ENCODE measurements at places on chromosomes 5 and 9.
A peak's percentile ranks its signal among the peaks of the same experiment; 100 is the strongest.

GRCh38 chr5:43523662-43524072 is 8.7 kb upstream of the C5orf34 start:
- no peak for DNase-seq

GRCh38 chr9:72278959-72279358 is 86.0 kb downstream of the ZFAND5 start:
- no peak for DNase-seq

- no peak for DNase-seq
Observed at GRCh38 chr5:154342211-154342610, 103.6 kb upstream of the SAP30L start.

DNA sequence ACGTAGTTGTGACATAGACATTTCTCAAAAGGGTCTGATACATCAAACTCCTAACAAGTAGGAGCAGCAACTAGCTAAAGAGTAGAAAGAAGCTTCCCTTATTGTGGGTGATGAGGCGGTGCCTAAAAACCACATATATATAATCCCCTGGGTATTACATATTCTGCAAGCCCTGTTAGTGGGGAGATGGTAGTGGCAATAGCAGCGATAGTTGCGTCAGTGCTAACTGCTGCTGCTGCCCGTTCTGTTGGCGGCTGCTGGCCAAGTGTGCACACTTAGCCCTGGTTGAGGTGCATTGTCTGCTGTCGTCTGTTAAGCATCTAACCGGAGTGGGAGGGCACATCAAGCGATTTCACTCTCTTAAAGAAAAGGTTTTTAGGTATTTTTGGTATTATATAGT is 35.8 kb downstream of the VLDLR start:
- DNase-seq, result no peak

GRCh38 chr5:17118631-17119030 is 98.8 kb upstream of the BASP1 start:
- no peak for DNase-seq

- no peak for DNase-seq
Observed at GRCh38 chr5:149333711-149334443, 11.4 kb upstream of the GRPEL2 start.

- DNase-seq, result peak; percentile 5
Observed at GRCh38 chr5:117454716-117455212, 880.1 kb upstream of the SEMA6A start.

DNA sequence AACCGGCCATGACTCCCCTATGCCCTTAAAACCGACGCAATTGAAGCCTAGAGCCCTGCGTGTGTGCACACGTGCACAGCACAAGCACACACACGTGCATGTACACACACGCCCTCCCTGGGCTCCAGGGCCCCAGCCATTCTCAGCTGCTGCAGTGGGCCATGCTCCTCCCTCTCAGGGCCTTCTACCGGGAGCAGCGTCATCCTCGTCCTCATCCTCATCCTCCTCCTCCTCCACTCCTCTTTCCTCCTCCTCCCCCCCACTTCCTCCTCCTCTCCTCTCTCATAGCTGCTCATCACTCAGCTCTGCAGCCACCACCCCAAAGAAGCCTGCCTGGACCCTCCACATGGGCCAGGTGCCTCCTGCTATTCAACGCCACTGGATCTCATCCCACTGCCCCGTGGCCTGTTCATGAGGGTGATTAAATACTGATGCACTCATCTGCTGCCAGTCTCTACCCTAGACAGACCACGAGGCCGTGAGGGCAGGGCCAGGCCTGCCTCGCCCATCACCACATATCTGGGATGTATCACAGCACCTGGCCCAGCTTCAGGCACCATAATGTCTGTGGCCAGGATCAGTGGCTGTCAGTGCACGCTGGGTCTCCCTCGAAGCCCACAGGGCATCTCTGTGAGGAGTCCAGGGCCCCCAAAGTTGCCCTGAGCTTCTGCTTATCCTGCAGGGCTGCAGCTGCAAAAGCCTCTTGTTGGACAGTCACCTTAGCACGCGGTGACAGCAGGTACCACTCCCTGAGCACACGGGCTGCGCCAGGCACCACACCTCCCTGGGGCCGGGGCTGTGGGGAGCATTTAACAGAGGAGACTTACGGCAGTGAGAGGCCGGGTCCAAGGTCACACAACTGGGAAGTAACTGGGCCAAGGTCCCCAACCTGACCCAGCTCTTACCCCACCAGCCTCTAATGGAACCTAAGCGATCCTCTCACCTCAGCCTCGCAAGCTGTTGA is 9.8 kb downstream of the FAM78A start:
- DNase-seq, result no peak

- DNase-seq, result no peak
Observed at GRCh38 chr5:60505373-60506171, 194.4 kb downstream of the DEPDC1B start.

- no peak for DNase-seq
Observed at GRCh38 chr9:118446943-118447639, 742.9 kb downstream of the TLR4 start.

DNA sequence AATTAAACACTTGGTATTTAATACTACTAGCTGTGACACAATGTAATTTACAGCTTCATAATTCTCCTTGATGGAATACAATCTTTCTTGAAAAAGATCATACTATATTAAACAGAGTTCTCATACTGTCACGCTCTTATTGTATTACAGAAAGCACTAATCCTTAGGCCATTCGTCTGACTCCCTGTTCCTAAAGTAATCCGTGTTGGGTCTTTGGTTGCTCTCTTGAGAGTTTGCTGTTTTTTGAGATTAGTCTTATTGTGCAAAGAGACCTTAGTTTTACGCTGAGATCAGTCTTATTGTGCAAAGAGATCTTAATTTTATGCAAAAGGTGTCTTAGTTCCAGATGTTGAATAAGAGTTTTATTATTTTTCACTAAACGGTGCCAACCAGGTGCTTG is 190.6 kb downstream of the ISL1 start:
- no peak for DNase-seq

GRCh38 chr5:119613937-119614336 is 15.4 kb upstream of the FAM170A start:
- no peak for DNase-seq

- peak; percentile 60 for DNase-seq
Observed at GRCh38 chr5:139126711-139127111, 71.5 kb downstream of the SIL1 start.

DNA sequence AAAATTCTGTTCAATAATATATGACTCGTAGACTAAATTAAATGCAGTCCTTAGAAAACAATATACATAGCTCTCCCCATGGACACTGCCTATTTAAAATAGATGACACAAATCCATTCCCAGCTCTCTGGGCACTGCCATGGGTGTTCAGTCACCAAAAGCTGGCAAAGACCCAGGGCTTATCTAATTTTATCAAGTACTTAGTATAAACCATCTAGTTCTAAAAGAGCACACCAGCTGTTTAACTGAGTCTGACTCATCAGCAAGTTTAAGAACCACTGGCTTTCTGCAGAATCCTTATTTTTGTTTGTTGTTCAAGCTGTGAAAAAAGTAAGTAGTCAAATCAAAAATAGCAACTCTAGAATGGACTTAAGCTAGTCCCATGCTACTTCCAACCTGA is 107.6 kb downstream of the PLPP1 start:
- DNase-seq, result no peak

- DNase-seq, result no peak
Observed at GRCh38 chr5:17315710-17316221, 98.3 kb downstream of the BASP1 start.

- DNase-seq, result no peak
Observed at GRCh38 chr9:114039484-114039883, 38.6 kb downstream of the AMBP start.

DNA sequence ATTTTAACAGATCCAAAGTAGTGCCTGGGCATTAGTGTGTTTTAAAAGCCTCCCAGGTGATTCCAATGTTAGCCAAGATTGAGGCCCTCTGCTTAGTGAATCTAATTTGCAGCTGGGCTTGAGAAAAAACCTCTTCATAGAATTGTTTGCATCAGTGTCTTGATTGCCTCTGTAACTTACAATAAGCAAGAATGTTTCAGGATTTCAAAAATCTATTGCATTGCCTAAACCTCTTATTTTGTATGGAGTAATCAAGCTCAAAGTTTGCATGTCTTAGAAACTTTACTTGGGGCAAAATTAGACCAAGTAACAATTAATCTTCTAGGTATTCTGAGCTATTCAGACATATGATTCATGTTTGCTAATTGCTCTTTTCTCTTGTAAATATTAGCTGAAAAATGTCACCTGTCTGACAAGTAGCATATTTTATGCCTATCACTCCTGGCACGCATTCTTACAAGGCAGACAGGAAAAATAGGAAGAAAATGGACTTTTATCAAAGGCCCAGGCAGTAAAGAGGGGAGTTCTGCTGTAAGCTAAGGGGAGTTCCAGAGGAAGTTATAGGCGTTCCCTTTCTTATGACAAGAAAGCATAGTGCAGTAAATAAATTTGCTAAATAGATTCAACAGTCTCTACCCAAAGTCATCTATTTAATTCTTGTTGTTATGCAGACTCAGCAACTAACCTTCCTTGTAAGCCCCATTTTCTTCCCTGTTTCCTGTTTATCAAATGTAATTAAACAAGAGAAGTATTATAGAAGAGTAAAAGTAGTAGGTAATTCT is 21.0 kb downstream of the PDCD1LG2 start:
- DNase-seq, result no peak

GRCh38 chr5:78486218-78486617 is 125.8 kb downstream of the SCAMP1 start:
- no peak for DNase-seq

GRCh38 chr9:129608561-129609481 is 12.1 kb downstream of the C9orf50 start:
- no peak for DNase-seq

DNA sequence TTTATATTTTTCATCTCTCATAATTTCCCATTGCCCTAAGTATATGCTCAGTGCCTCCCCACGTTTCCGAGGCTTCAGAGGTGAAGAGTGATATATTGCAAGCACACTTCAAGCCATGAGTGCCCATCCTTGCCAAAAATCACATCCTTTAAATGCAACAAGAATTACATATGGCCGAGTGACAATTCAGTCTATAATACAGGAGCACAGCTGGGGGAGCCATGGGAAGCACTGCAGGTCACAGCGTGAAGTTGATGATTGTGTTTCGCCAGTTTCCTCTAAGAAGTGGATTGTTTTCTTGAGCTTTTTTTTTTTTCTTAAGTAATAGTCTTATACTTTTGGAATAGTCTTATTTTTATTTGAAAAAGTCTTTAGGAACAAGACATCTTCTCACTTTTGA is 61.1 kb downstream of the MTRR start:
- DNase-seq, result no peak

DNA sequence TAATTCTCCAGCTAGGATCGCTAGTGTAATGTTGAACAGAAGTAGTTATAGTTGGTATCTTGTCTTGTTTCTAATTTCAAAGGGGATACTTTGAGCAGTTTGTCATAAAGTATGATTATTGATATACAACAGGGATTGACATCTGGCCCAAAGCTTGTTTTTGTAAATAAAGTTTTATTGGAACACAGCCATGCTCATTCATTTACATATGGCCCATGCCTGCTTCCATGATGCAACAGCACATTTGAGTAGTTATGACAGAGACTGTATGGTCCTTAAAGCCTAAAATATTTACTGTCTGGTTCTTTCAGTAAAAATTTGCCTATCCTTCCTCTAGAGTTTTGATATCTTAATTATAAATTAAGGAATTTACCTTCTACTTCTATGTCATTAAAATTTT is 69.8 kb downstream of the RPS6 start:
- no peak for DNase-seq

DNA sequence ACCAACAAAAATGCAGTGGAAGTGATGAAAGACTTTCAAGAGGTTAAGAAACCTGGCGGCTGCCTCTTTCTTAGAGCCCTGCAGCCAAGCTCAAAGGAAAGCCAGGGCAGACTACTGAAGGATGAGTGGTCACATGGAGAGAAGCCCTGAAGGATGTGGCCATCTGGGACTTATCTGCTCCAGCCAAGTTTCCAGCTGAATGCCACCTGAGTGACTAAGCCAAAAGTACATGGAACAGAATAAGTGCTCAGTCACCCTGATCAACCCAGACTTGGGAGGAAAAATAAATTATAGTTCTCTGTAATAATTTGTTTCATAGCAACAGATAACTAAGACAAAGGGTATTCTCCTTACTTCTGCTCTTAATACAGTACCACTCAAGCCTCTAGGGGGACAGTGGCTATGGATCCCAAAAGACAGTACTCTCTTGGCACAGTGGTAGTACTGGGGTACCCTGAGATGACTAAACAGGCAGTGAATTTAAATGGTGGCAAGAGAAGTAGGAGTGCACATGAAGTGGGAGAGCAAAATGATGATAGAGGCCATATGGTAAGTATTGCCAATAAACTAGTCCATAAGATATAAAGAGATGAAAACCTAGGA is 182.3 kb downstream of the ELAVL2 start:
- no peak for DNase-seq

DNA sequence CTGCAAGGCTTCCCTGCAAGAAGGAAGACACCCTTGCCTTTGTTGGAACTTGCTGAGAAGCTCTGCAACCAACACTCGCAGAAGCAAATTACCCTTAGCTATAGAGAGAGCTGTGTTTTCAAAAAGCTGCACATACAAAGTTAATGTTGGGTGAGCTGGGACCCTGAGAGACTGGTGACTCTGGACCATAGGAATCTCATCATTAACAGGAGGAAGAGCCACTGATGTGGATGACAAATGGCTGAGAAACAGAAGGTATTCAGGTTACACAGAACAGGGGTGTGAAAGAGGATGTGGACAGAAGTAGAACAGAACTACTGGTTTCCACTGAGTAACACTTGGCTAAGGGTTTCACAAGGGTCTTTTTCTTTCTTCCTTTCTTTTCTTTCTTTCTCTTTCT is 493.5 kb downstream of the IRX1 start:
- no peak for DNase-seq

- no peak for DNase-seq
Observed at GRCh38 chr9:9625248-9625647, 987.6 kb downstream of the PTPRD start.

DNA sequence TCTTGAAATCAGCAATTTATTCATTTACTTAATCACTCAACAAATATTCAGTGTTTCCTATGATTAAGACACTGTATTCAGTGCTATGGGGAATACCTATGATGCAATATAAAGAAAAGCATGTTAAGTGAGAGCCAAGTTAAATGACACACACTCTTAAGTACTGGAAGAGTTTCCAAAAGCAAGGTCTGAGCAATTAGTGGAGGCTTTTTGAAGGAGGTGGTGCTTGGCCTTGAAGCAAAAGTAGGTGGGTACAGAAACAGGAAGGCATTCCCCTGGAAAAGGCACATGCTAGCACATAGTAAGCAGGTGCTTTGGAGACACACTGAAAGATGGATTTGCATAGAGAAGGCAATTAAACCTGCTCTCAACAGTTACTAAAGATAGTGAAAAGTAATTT is 4.0 kb downstream of the TSLP start:
- DNase-seq, result no peak

GRCh38 chr9:111429175-111429574 is 55.0 kb downstream of the ECPAS start:
- DNase-seq, result no peak

GRCh38 chr9:84699984-84700383 is 30.5 kb downstream of the NTRK2 start:
- DNase-seq, result no peak

- DNase-seq, result no peak
Observed at GRCh38 chr9:27614551-27614950, 41.3 kb upstream of the C9orf72 start.

- no peak for DNase-seq
Observed at GRCh38 chr9:125509476-125509875, 197.5 kb downstream of the MAPKAP1 start.

- DNase-seq, result no peak
Observed at GRCh38 chr9:134522502-134522848, 119.1 kb upstream of the COL5A1 start.

- DNase-seq, result no peak
Observed at GRCh38 chr5:134455466-134455865, 43.8 kb upstream of the CDKN2AIPNL start.
